Panc1 (cell line): ENCODE measurements at places on chromosomes 12 and 14.

GRCh38 chr14:60773558-60773957 lies 39.0 kb downstream of the MNAT1 start:
- H3K4me1 ChIP-seq: no peaks in the 10 kb centered on the region
- no peak for DNase-seq
- H3K4me3 ChIP-seq: no peak overlapping the region
- no peak overlapping the region for H3K27ac ChIP-seq
- no peaks in the 10 kb centered on the region for H3K27me3 ChIP-seq
- H3K36me3 ChIP-seq: no peaks in the 10 kb centered on the region

DNA sequence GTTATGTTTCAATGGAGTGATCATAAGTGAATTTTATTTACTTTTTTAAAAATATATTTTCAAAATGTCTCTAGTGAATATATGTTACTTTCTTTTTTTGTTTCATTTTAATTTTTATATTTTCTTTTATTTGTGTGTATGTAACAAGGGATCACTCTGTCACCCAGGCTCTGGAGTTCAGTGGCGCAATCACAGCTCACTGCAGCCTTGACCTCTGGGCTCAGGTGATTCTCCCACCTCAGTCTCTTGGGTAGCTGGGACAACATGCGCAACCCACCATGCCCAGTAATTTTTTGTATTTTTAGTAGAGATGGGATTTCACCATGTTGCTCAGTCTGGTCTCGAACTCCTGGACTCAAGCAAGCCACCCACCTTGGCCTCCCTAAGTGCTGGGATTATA lies 18.1 kb downstream of the TMEM253 start:
- no peaks in the 10 kb centered on the region for H3K4me1 ChIP-seq
- no peak overlapping the region for H3K4me3 ChIP-seq
- H3K27me3 ChIP-seq: 0 out of 2 replicates have a peak, but pooled peaks cover 2% of the 10 kb centered on the region
- DNase-seq: no peak
- H3K27ac ChIP-seq: no peak overlapping the region

DNA sequence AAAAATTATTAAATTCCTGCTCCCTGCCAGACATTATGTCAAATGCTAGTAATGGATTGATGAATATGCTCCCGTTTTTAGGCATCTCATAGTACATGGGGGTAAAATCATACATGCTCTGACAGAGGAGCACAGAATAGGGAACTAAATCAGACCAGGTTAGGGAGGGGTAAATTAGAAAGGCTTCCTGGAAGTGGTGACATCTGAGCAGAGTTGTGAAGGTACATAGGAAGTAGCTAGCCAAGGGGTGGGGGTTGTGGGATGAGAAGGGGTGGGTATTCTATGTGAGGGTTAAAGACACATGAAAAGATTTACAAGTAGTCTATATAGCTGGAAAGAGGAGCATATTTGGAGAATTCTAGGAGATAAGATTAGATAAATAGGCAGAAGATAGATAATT lies 171.7 kb upstream of the FBXO33 start:
- no peak for DNase-seq
- no peak overlapping the region for H3K4me3 ChIP-seq
- no peaks in the 10 kb centered on the region for H3K4me1 ChIP-seq
- H3K36me3 ChIP-seq: no peaks in the 10 kb centered on the region
- no peaks in the 10 kb centered on the region for H3K27me3 ChIP-seq
- H3K27ac ChIP-seq: no peak overlapping the region

DNA sequence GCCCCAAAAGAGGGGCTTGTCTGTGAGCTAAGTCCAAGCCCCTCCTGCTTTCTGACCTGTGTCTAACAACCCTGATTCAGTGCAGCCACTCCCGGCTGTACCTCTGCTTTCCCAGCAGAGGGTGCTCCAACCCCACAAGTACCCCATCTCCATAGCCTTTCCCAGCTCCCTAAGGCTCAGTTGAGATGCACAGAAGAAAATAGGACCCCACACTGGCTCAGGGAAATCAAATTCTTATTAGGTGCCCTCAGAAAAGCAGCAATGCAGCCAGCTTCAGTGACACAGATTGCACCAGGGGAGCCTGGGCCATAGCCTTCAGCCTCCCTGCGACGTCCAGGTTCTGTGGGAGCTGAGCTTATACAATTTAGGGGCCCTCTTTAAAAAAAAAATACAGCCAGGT lies 49.9 kb downstream of the LRRC74A start:
- no peak overlapping the region for H3K27ac ChIP-seq
- H3K36me3 ChIP-seq: no peaks in the 10 kb centered on the region
- H3K4me1 ChIP-seq: no peaks in the 10 kb centered on the region
- peak; percentile 55 for DNase-seq

- H3K27ac ChIP-seq: no peak overlapping the region
- no peak overlapping the region for H3K4me3 ChIP-seq
- H3K4me1 ChIP-seq: no peaks in the 10 kb centered on the region
- no peaks in the 10 kb centered on the region for H3K27me3 ChIP-seq
- DNase-seq: no peak
Measured at GRCh38 chr12:8648576-8649205, 13.9 kb downstream of the MFAP5 start.

- no peak for DNase-seq
- no peaks in the 10 kb centered on the region for H3K27me3 ChIP-seq
- no peak overlapping the region for H3K27ac ChIP-seq
- H3K4me1 ChIP-seq: no peaks in the 10 kb centered on the region
- no peaks in the 10 kb centered on the region for H3K36me3 ChIP-seq
- no peak overlapping the region for H3K4me3 ChIP-seq
Measured at GRCh38 chr12:131683266-131684014, 27.4 kb upstream of the SFSWAP start.

- H3K4me3 ChIP-seq: no peak overlapping the region
- no peak overlapping the region for H3K27ac ChIP-seq
- H3K4me1 ChIP-seq: no peaks in the 10 kb centered on the region
- no peaks in the 10 kb centered on the region for H3K36me3 ChIP-seq
- no peaks in the 10 kb centered on the region for H3K27me3 ChIP-seq
Measured at GRCh38 chr14:87877877-87878276, 115.1 kb downstream of the GALC start.

- no peak for DNase-seq
- no peaks in the 10 kb centered on the region for H3K4me1 ChIP-seq
- no peak overlapping the region for H3K4me3 ChIP-seq
- H3K27ac ChIP-seq: no peak overlapping the region
- H3K27me3 ChIP-seq: no peaks in the 10 kb centered on the region
- no peaks in the 10 kb centered on the region for H3K36me3 ChIP-seq
Measured at GRCh38 chr14:93133464-93133863, 17.7 kb upstream of the ITPK1 start.

DNA sequence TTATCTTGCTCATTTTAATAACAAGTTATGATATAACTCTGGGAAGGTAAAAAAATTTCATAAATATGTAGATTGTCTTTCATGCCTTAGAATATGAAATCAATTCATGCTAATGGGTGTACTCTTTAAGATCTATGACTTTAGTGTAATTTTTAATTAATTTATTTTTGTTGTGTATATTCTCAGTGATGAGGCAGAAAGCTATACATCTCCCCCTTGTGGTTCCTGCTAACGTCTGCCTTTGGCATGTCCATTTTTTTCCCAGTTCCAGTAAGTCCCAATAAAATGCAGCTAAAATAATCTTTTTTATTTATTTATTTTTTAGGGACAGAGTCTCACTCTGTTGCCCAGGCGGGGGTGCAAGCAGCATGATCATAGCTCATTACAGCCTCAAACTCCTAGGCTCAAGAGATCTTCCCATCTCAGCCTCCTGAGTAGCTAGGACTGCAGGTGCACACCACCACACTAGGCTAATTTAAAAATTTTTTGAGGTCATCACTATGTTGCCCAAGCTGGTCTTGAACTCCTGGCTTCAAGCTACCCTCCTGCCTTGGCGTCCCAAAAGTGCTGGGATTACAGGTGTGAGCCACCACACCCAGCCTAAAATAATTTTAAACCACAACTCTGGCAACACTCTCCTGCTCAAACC lies 3.3 kb upstream of the CHURC1 start:
- H3K27ac ChIP-seq: no peak overlapping the region
- no peaks in the 10 kb centered on the region for H3K27me3 ChIP-seq
- DNase-seq: no peak
- H3K4me1 ChIP-seq: peaks cover 5% of the 10 kb centered on the region; the same call in 1 of the 2 replicates
- no peak overlapping the region for H3K4me3 ChIP-seq
- H3K36me3 ChIP-seq: peaks cover 5% of the 10 kb centered on the region; the same call in 1 of the 2 replicates

- no peak for DNase-seq
- H3K27me3 ChIP-seq: no peaks in the 10 kb centered on the region
- H3K36me3 ChIP-seq: no peaks in the 10 kb centered on the region
- no peak overlapping the region for H3K27ac ChIP-seq
- no peak overlapping the region for H3K4me3 ChIP-seq
Measured at GRCh38 chr12:49352351-49352750, 5.7 kb downstream of the DNAJC22 start.

DNA sequence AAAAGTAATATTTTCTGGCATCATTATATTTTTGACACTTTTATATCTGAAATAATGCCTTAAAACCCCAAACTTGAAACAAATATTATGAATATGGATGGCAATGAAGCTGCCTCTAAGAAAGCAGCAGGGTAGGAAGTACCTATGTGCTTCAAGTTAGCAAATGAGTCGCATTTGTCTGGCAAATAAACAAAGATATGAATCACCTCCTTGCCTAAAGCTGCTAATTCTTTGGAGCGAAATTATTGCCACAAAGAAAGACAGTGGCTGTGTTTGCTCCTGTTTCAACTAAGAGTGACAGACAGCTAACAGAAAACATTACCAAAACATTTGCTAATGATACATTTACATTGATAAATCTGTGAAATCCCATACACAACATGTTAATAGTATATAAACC lies 854.9 kb downstream of the RPS29 start:
- no peak for DNase-seq
- no peaks in the 10 kb centered on the region for H3K36me3 ChIP-seq
- H3K27me3 ChIP-seq: no peaks in the 10 kb centered on the region
- H3K4me1 ChIP-seq: no peaks in the 10 kb centered on the region
- no peak overlapping the region for H3K4me3 ChIP-seq

GRCh38 chr14:65517635-65518542 lies 105.4 kb downstream of the FUT8 start:
- no peak for DNase-seq
- H3K4me3 ChIP-seq: no peak overlapping the region
- H3K27ac ChIP-seq: no peak overlapping the region
- no peaks in the 10 kb centered on the region for H3K36me3 ChIP-seq
